ENCODE measurements at places on chromosomes 5 and 9. TPM values are rescaled to one million over a fixed set of nuclear protein-coding genes. Genes with fewer than 3 reads are reported as not detected.

DNA sequence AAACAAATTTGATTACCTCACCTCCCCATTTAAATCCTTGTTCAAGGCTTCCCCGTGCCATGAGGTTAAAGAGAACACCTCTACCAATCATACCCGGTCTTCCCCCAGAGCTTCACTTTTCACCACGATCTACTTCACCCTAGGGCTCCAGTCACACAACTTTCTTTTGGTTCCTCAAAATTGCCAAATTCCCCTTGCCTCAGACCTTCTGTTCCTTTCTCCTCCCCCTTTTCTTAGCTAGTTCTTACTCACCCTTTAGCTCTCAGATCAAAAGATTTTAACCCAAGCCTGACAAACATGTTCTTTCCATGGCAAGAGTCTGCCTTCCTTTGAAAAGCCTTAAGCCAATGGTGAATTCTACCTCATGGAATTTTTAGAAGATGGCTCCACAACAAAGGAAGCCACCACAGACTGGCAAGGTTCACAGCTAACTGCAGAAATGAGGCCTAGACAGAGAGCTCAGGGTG lies 56.7 kb downstream of the MAPKAP1 start:
- no peak for DNase-seq
- no peak overlapping the region for H3K4me3 ChIP-seq
- no peaks in the 10 kb centered on the region for H3K27me3 ChIP-seq
- peaks cover 26% of the 10 kb centered on the region for H3K4me1 ChIP-seq

Gene RNF145
- 80.0 TPM for total RNA-seq

GRCh38 chr5:29277642-29278041 lies 1915.8 kb upstream of the CDH6 start:
- H3K36me3 ChIP-seq: no peaks in the 10 kb centered on the region
- no peak overlapping the region for H3K27ac ChIP-seq
- no peaks in the 10 kb centered on the region for H3K27me3 ChIP-seq

- no peaks in the 10 kb centered on the region for H3K4me1 ChIP-seq
- H3K27me3 ChIP-seq: no peaks in the 10 kb centered on the region
- no peak overlapping the region for H3K27ac ChIP-seq
- no peaks in the 10 kb centered on the region for H3K36me3 ChIP-seq
- no peak for DNase-seq
These were observed 978.7 kb upstream of the NUDT12 start for GRCh38 chr5:104541141-104541785.

GRCh38 chr9:20640331-20641187 lies 18.3 kb upstream of the MLLT3 start:
- H3K27ac ChIP-seq: no peak overlapping the region
- H3K4me1 ChIP-seq: peaks cover 17% of the 10 kb centered on the region
- no peaks in the 10 kb centered on the region for H3K36me3 ChIP-seq
- H3K4me3 ChIP-seq: peak overlapping the region; percentile 36

GRCh38 chr9:76433836-76434235 lies 25.1 kb upstream of the GCNT1 start:
- DNase-seq: no peak
- H3K36me3 ChIP-seq: no peaks in the 10 kb centered on the region
- no peak overlapping the region for H3K4me3 ChIP-seq
- H3K4me1 ChIP-seq: no peaks in the 10 kb centered on the region
- H3K27ac ChIP-seq: no peak overlapping the region

- no peak for DNase-seq
- no peaks in the 10 kb centered on the region for H3K4me1 ChIP-seq
- H3K27me3 ChIP-seq: no peaks in the 10 kb centered on the region
- H3K4me3 ChIP-seq: no peak overlapping the region
- H3K27ac ChIP-seq: no peak overlapping the region
- no peaks in the 10 kb centered on the region for H3K36me3 ChIP-seq
These were observed 116.4 kb downstream of the TTLL11 start for GRCh38 chr9:121976751-121977150.

GRCh38 chr9:18516965-18517364 lies 43.0 kb downstream of the ADAMTSL1 start:
- DNase-seq: no peak
- H3K27ac ChIP-seq: no peak overlapping the region
- H3K4me3 ChIP-seq: no peak overlapping the region
- no peaks in the 10 kb centered on the region for H3K4me1 ChIP-seq

DNA sequence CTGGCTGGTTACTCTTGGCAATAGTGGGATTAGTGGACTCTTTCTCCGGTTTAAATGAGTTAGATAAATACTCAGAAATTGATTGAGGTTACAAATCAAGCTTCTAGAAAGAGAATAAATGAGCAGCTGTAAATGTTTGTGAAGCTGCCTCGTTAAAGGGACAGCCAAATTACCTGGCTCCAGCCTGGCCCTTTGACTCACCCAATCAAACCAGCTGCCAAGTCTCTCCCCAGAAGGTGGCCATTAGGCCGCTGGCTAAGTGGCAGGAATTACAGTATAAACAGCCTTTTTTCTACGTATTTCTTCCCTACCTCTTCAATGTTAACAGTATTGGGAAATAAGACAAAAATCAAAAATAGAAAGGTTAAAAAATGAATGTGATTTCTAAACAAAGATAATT lies 46.0 kb upstream of the SRFBP1 start:
- H3K27ac ChIP-seq: no peak overlapping the region
- DNase-seq: no peak
- no peaks in the 10 kb centered on the region for H3K36me3 ChIP-seq
- no peaks in the 10 kb centered on the region for H3K4me1 ChIP-seq
- no peak overlapping the region for H3K4me3 ChIP-seq

- H3K27me3 ChIP-seq: no peaks in the 10 kb centered on the region
- no peaks in the 10 kb centered on the region for H3K4me1 ChIP-seq
- H3K36me3 ChIP-seq: no peaks in the 10 kb centered on the region
- DNase-seq: no peak
These were observed 370.3 kb upstream of the RGMB start for GRCh38 chr5:98403131-98403530.

Measured in CD8-positive, alpha-beta memory T cell (primary cell).